ENCODE measurements at places on chromosomes 7 and 10.

- DNase-seq: no peak
Observed at GRCh38 chr10:4623200-4623599, 202.8 kb upstream of the AKR1E2 start.

DNA sequence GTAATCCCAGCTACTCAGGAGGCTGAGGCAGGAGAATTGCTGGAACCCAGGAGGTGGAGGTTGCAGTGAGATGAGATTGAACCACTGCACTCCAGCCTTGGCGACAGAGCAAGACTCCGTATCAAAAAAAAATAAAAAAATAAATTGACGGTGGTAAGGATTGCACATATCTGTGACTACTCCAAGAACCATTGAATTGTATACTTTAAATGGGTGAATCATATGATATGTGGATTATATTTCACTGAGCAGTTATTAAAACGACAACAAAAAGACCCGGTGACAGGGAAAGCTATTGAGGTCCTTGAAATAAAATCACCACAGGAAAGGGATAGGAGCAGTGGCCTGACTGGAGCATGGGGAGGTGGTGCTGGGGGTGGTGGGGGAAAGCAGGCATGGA is 31.2 kb upstream of the COMTD1 start:
- no peak for DNase-seq

GRCh38 chr10:88154596-88155250 is 291.3 kb downstream of the PTEN start:
- no peak for DNase-seq

DNA sequence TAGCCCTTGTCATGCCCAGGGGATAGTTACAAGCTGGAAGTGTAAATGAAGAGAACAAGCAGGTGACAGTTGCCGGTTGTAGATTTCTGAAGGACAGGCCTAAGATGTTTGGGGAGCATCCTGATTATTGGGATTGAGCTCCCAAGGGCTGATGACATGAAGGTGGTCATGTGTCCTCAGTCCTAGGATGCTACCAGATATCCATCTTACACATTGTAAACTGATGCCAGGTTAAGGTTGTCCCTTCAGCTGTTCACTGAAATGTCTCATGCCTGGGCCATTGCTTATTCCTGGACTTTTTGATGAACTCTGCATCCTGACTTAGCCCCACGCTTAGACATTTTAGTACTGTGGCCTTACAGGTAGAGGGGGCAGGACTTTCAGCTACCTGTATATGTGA is 1.3 kb downstream of the ZMIZ2 start:
- no peak for DNase-seq

- no peak for DNase-seq
Observed at GRCh38 chr7:138292951-138293350, 167.1 kb upstream of the TRIM24 start.

Measured in aorta (tissue), 5 donors.